Activated CD4-positive, alpha-beta T cell treated with anti-CD3 and anti-CD28 coated beads, Interleukin-2, amount 50 U/mL, for 48 hours (primary cell): ENCODE measurements at places on chromosomes 1 and 21.

GRCh38 chr1:111587509-111588174 lies 31.9 kb upstream of the RAP1A start:
- no peak for DNase-seq

DNA sequence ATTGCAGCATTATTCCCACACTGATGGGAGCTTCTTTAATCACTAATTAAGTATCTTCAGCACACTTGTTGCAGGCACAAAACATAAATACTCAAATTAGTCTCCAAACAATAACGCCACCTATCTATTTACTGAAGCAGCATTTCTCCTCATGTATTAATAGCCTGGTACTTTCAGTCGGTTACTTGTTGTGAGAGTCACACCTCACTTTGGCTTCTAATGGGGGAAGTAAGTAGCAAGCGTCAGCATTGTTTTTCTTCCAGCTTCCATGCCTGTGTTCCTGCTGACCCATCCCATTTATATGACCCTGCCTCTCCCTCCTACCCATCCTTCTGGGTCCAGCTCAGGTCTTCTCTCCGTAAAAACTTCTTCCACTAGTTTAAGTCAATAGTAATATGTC lies 31.9 kb upstream of the DENND1B start:
- DNase-seq = no peak

GRCh38 chr1:156751451-156751756 lies at the start of gene HDGF:
HDGF (minus strand) TSS chr1:156751675; CDS start chr1:156751429, 246 bp downstream.
- DNase-seq = no peak

- DNase-seq = no peak
Measured at GRCh38 chr1:192954705-192955265, 104.4 kb downstream of the UCHL5 start.

GRCh38 chr1:211537253-211537652 lies 41.7 kb downstream of the SLC30A1 start:
- DNase-seq = no peak

GRCh38 chr1:193458628-193459027 lies 272.2 kb upstream of the B3GALT2 start:
- DNase-seq = peak; percentile 26

- peak; percentile 50 for DNase-seq
Measured at GRCh38 chr1:116569776-116570357, 959 bp downstream of the CD58 start.

GRCh38 chr1:2940178-2940577 lies 81.1 kb upstream of the ACTRT2 start:
- no peak for DNase-seq

DNA sequence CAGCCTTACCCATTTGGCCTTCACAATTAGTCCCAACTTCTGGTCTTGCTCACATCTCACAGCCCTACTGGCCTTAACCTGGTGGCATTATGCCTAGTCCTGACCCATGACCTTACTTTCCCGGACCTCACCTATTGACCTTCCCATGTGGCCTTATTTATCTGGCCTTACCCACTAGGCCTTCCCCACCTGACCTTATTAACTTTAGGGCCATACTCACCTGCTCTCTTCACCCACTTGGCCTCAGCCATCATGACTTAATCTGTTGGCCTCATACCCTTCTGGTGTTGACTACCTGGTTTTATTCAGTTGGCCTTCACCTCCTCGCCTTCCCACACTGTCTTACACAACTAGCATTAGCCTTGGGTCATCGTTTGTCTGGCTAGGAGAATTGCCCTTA lies 35.7 kb downstream of the EXOC8 start:
- no peak for DNase-seq

GRCh38 chr21:19781881-19782652 lies 1216.1 kb upstream of the NCAM2 start:
- no peak for DNase-seq

DNA sequence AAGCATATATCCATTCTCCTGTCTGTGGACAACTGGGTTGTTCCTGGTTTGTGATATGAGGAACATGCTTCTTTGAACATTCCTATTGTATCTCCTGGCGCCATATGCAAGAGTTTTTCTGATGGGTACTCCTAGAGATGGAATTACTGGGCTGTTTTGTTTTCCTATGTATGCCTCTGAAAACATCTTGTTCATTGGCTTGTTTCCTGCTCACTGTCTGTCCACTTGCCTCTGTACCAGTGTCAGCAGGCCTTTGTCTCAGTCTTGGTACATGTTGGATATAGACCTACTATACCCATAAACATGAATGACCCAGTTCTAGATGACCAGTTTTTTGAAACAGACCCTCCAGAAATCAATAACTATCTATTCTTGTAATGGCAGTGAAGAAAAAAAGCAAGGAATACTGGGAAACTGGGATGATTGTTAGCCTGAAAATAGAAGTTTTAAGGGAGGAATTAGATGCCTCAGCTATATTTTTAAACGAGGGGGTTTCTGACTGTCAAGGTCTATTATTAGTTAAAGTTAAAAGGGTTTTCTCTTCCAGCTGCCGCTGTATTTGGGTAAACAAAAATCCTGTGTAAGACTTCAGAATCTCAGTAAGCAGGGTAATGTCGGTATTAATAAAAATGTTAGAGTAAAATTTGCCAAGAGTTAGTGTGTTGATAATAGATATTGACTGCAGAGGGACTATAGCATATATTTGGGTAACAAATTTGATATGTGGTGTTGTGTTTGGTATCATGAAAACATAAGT lies 103.6 kb downstream of the RYR2 start:
- DNase-seq = no peak

DNA sequence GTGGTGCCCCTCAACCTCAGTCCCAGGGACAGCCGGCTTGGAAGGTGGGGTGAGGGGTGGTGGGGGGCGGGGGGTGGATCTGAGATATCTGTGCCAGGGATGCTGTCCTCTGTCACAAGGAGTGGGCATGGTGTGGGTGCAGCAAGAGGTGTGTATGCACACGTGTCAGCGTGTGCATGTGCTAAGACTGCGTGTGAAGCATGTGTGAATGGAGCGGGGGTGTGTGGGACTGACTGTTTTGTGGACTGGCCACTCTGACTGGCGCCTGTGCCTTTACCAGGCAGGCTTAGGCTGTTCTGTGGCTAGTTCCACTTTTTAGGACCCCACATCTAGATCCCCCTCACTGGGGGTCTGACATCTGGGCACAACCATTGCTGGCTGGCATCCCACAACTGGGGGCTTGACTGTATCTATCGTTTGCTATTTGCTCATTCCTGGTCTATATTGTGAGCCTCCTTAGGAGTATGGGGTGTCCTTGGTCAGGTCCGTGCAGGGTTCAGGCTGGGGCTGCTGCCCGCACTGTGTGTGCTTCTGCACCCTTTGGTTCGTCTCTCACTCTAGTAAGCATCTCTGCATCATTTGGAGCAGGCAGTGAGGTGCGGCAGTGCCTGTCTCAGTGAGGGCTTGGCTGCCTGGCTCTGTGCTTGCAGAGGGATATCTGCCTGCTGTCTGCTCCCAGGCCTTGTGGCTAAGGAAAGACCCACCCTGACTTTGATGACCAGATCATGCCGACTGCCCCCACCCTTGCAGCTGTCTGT lies 1.9 kb downstream of the AMPD2 start:
- DNase-seq = no peak
